ENCODE measurements at places on chromosomes 6 and 20.

DNA sequence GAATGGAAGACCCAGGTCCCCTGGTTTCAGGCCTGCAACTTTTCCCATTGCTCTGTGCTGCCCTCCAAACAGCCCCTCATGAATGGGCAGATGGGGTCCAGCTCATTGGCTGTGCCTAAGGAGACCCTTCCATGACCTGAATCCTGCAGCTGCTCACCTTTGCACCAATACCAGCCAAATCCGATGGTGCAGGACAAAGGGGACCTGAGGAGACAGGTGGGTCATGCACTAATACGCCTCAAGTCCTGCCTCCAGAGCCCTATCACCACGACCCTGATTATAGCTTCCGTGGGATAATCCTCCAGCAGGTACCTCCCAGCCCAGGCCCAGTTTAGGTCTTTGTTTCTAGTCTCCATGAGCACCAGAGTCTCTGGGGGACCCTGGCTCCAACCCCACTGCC, 16.8 kb downstream of the TREM1 start:
- no peak for DNase-seq

GRCh38 chr6:157592541-157592940, 211.6 kb downstream of the ZDHHC14 start:
- DNase-seq: no peak

GRCh38 chr6:39309942-39310531, 4.2 kb downstream of the KCNK17 start:
- peak; percentile 80 for DNase-seq

DNA sequence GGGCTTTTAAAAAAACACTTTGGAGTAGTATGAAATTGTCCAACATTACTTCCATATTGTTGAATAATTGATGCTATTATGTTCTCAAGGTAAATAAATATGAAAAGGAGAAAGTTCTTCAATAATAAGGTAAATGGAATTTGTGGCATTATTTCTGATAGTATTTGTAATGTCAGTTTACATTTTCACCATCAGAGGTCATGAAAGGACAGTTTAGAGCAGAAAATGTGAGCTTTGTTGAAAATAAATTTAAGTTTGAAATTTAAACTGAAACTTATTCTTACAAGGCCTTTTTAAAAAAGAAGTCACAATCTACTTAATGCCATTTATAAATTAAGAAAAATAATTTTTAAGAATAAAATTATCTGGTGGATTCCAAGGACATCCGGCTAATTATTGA, 15.8 kb upstream of the CEP162 start:
- DNase-seq: no peak

DNA sequence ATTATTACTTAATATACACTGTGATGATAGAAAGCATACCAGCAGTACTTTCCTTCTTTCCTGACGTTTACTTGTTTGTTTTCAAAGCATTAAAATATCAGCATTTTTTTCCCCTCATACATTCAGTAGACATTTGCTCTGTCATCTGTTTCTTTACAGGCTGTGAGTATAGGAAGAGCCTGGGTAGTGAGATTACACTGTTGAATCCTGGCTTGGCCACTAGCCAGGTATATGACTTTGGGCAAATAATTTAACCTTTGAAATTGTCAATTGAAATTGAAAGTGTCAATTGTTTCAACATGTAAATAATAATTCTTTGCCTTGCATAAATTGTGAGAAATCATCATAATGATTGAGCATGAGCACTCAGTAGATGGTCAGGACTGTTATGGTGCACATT, 336.2 kb downstream of the CDKAL1 start:
- DNase-seq: no peak

- DNase-seq: no peak
Measured at GRCh38 chr6:78089531-78089930, 436.7 kb downstream of the MEI4 start.

- no peak for DNase-seq
Measured at GRCh38 chr20:59204165-59204894, 40.7 kb downstream of the ZNF831 start.

GRCh38 chr6:45721665-45722064, 294.0 kb downstream of the CLIC5 start:
- no peak for DNase-seq

GRCh38 chr6:148935705-148936435, 189.0 kb downstream of the UST start:
- DNase-seq: no peak

- DNase-seq: no peak
Measured at GRCh38 chr6:27267857-27268434, 20.4 kb downstream of the PRSS16 start.

- no peak for DNase-seq
Measured at GRCh38 chr6:112005013-112005371, 48.9 kb upstream of the CCN6 start.

DNA sequence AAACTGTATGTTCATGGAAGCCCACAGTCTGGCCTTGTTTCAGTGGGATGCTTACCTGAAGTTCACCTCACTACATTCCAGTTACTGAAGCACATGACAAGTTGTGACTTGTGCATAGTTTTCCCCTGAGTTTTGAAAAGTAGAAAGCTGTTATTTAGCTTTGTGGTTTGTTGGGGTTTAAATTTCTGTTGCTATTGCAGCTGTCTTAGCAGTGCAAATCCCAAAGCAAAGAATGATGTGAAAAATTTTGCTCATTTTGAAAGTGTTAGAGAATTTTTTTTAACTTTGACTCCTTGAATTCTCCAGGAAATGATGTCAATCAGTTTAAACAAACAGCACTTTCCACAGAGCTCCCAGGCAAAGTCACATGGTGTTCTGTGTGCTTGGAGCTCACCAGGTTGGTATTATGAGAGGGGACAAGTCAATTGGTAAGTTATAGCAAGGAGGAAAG, 268.4 kb downstream of the ADGRG6 start:
- DNase-seq: no peak

DNA sequence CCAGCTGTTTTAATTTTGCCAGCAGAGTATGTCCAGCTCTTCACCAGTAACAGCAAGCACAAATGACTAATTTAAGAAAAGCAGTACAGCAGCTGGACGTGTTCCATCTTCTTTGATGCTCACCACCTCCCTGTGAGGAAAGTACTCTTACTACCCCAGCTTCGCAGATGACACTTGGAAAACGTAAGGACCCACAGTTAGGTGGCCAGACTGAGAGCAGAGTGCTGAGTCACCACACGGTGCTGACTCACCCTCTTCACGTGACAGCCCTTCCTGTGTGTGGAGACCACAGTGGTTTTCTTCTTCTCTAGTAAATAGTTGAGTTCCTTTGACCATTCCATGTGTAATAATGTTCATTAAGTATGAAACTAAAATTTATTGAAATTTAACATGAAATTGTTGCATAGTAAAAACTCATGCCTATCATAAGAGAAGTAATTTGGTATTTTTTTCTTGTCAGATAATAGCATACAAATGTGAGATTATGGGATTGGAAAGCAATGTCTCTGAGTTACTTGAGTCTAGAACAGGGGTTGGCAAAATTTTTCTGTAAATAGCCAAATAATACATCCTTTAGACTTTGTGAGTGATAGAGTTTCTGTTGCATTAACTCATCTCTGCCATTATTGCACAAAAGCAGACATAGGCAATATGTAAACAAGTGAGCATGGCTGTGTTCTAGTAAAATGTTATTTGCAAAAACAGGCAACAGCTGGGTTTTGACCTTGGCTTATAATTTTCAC, 76.6 kb downstream of the SLX4IP start:
- DNase-seq: no peak

DNA sequence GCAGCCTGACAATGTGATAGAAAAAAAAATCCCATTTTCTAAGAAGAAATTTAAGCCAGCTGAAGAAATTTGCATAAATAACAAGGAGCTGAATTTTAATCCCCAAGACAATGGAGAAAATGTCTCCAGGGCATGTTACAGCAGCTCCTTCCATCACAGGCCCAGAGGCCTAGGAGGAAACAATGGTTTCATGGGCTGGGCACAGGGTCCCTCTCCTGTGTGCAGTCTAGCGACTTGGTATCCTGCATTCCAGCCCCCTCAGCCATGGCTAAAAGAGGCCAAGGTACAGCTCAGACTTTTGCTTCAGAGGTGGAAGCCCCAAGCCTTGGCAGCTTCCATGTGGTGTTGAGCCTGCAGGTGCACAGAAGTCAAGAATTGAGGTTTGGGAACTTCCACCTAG, 73.1 kb downstream of the C6orf118 start:
- DNase-seq: no peak

- no peak for DNase-seq
Measured at GRCh38 chr6:79438030-79438429, 99.2 kb downstream of the LCA5 start.

- DNase-seq: no peak
Measured at GRCh38 chr20:4581838-4582237, 139.9 kb upstream of the PRND start.

GRCh38 chr20:14720251-14720650, 382.8 kb upstream of the FLRT3 start:
- DNase-seq: no peak

DNA sequence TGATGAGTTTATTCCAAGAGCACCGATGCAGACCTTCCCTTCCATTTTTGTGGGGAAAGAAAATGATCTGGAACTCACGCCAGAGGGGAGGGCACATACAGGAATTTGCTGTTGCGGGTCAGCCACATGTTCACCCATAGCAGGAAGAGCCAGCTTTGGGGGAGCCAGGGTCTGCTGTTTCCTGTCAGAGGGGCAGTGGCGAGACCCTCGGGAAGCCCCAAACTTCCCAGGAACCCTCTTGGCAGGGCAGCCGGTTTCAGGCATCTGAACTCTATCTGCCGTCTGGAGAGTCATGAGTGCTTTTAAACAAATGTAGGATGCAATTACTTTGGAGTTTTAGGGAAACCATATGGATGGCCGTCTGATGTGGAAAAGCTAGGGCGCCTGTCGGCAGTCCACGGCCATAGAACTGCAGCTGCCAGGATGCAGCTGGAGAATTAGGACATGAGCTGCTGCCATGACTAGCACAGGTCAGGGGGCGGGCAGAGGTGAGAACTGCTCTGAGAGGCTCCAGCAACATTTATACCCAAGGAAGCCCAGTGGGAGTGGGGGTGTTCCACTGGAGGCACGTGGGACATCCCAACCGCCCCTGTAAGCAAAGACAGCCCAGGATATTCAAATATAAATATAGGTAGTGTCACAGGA, 14.8 kb upstream of the SERPINB9 start:
- DNase-seq: no peak

DNA sequence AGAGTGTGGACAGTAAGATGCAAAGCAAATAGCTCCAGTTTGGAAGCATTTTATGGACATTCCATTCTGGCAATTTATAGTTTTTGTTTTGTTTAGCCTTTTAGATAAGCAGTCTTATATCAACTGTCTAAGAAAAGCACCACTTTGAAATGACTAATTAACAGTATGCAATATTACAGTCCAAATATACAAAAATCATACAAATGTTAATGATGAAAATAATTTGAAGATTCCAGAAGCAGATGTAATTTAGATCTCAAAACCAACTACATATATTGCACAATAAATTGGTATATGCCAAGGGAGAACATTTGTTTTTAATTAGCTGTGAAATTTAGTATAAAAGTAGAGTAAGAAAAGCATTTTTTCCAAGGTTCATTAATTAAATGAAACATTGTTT, 158.8 kb downstream of the KIF6 start:
- no peak for DNase-seq

DNA sequence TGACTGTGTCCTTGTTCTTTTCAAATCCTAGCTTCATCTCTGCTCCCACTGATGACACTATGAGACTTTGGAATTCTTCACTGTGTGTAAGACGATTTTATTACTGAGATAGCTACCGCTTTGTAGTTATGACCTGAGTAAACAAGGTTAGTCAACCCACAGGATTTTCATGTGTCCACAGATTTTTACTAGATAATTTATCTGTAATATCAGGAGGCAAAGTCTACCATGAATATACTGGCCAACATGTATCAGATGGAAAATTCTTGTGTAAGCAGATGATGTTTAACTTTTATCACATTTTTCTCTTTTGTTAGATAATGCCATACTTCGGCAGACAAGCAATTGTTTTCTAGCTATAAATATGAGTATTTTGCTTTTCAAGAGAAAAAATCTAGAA, 119.8 kb downstream of the SGK1 start:
- DNase-seq: no peak

- DNase-seq: peak; percentile 87
Measured at GRCh38 chr6:33208091-33208967, at the start of gene RING1. Gene RING1 (plus strand): TSS chr6:33208500. CDS start chr6:33208823, 323 bp downstream.

DNA sequence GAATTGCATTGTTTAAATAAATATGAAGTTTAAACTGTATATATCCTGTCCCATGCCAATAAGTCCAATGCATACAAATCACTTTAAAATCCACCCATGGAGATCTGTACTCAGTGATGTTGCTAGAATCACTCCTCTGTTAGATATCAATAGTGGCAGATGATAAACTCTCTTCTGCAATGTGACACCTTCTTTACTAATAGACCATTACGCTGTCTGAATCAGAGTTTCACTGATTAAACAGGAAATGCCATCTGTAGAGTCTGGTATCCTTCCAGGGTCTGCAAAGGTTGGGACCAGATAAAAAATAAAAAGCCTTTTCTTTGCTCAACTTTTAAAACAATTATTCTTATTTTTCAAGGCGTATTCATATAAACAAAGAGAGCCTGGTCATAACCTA, 134.5 kb downstream of the EDN3 start:
- no peak for DNase-seq

GRCh38 chr6:113695516-113695915, 161.6 kb upstream of the MARCKS start:
- DNase-seq: no peak

DNA sequence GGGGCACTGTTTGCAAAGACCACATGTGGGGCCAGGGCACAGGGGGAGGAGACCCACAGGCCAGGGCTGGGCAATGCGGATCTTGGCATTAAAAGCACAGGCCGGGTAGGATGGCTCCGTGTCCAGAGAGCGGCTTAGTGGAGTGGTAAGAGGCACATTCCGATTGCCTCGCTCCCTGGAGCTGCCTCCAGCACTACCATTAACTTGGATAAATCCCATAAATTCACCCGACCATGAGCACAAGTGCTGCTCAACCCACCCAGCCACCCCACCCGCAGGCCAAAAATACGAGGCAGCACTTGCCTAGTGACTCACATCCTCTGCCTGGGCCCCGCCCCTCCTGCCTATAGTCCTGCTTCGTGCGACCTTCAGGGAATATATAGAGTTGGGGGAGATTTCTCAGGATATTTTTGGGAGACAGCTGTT, 67.5 kb upstream of the QKI start:
- no peak for DNase-seq

DNA sequence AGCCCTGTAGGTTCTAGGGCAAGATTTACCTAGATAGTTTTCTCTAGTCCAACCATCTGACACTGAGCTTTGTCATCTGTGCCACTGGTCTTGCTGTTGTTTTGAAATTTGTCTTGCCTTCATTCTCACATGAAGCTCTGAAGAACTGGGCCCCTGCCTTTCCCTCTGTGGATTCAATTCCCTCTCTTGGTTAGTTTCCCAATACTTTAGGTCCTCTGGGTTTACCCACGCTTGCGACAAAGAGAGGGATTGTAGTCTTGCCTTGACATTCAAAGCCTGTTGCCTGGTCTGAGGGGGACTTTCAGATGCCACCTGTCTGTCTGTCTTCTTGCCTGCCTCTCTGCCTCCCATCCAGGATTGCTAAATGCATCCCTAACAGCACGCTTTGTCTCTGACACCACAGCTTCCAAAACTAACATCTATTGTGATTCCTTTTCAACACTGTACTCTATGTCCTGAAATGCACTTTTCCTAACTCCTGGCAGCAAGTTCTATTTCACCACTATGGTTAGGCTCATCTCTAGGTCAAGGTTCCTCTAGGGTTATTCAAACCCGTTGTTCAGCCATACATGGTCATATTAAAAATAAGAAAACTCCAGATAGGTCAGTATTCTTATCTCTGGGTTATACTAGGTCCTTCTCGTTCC, 25.5 kb upstream of the MANEA start:
- no peak for DNase-seq
